Stimulated activated CD4-positive, alpha-beta T cell treated with anti-CD3 and anti-CD28 coated beads, TNF-alpha, amount 100 ng/mL, for 48 hours (primary cell): ENCODE measurements at places on chromosomes 2 and 18.

- DNase-seq: no peak
Observed at GRCh38 chr2:138504546-138505235, 3.1 kb downstream of the SPOPL start.

DNA sequence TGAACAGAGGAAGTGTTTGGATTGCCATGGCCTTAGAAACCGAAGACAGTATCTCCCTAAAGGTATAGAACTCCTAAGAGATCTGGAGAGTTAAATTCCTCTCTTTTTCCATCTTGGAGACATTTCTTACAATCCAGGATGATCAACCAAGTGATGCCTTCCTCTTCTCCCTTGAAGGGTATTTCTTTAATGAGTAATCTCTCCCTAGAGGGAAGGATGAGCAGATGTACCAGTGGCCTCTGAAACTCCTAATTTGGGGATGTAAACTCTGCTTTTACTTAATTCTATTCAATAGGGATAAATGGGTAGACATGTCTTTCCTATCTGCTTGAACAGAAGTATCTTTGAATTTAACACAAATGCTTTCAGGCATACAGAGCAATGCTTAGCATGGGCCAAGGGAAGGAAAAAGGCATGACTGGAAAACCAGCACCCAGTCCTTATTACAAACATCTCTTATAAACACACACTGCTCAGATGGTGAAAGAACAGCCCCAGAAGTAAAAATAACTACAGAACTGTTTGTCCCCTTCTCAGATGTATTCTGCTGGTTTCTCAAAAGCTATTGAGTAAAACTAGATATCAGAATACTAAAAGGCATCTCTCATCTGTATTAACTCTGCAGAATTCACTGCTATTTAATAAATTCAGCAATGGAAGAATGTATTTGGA lies 4.7 kb upstream of the THNSL2 start:
- DNase-seq: no peak

- DNase-seq: no peak
Observed at GRCh38 chr2:203709416-203710040, 3.1 kb downstream of the CD28 start.

DNA sequence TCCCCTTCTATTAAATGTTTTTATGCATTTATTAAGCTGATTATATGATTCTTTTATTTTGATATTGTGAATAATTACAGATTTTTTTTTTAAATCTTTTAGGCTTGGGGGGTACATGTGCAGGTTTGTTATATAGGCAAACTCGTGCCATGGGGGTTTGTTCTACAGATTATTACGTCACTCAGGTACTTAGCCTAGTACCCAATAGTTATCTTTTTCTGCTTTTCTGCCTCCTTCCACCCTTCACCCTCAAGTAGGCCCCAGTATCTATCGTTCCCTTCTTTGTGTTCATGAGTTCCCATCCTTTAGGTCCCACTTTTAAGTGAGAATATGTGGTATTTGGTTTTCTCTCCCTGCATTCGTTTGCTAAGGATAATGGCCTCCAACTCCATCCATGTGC lies 92.2 kb upstream of the CWC22 start:
- DNase-seq: no peak

- no peak for DNase-seq
Observed at GRCh38 chr2:47295981-47296635, 106.8 kb upstream of the MSH2 start.

DNA sequence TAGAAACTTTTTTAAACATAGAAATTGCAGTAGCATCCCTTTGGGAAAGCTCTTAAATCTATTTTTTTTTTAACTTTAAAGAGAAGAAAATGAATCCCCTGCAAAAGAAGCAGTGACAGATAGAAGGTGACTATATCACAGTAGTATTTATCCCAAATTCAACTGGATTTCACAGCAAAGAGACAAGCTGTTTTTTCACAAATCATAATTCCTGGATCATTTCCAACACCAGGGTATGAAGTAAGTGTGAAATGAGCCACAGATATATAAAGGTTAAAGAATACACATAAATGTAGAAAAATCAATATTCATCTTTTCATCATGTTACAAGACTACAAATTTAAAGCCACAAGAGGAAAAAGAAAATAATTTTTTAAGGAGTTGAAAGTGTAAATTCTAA lies 1404.9 kb upstream of the NXPH2 start:
- no peak for DNase-seq

DNA sequence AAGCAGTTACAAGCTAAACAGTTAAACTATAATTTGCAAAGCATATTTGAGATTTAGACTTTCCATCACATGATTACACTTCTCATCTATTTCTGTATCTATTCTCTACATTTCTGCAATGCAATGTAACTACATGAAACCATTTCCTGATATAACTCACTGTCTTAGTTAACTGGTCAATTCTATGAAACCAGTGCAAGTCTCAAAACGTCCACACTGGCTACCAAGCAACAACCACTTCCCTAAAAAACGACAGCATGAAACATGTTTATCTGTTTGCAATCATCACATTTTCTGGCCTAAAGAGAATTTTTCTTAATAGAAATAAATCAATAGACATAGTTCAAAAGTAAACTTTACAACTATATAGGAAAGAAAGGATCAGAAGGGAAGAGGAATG lies 17.4 kb downstream of the FECH start:
- no peak for DNase-seq

DNA sequence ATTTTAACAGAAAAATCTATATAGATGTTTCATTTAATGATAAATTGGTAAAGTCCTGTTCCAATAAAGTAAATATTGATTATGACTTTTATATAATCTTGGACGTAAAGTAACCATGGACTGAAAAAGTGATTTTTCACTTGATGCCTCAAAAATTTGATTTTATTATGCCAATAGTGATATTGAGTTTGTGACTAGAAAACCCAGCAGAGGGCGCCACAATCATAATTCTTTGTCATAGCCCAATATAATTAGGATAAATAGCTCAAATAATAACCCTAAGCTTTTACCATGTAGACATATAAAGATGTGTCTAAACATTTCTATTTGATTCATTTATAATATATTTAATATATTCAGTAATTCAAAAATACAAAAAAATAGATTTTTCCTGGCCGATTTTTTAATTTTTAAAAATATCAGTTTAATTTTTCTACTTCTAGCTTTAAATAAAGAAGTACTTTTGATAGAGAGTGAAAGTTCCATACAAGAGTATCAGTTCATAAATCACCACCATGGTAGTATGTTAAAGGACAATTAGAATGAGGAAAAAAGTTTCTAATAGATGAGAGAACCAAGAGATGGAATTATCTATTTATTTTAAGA lies 30.7 kb downstream of the CAMKMT start:
- peak; percentile 30 for DNase-seq

DNA sequence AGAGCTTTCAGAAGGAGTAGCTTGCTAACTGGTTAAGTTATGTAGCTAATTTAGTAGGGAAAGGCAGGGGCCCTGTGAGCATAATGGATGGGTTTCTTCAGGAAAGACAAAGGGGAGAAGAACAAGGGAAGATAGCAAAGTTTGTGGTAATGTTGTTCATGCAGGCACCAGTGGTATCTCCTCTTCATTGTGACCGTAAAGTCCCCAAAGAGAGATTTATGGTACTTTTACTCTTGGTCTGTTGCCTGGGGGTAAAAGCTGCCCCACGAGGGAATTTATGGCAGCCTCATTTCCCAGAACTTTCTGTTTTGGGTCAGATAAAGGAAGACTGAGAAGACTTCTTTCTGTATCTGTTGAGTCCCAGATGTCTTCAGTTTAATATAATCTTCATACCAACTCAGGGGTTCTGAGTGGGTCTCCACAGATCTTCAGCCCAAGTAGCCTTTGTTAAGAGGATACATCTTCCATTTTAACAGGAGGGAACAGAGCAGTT lies 27.5 kb downstream of the MALT1 start:
- DNase-seq: no peak

- peak; percentile 47 for DNase-seq
Observed at GRCh38 chr18:46250084-46250811, 146.1 kb downstream of the HAUS1 start.

DNA sequence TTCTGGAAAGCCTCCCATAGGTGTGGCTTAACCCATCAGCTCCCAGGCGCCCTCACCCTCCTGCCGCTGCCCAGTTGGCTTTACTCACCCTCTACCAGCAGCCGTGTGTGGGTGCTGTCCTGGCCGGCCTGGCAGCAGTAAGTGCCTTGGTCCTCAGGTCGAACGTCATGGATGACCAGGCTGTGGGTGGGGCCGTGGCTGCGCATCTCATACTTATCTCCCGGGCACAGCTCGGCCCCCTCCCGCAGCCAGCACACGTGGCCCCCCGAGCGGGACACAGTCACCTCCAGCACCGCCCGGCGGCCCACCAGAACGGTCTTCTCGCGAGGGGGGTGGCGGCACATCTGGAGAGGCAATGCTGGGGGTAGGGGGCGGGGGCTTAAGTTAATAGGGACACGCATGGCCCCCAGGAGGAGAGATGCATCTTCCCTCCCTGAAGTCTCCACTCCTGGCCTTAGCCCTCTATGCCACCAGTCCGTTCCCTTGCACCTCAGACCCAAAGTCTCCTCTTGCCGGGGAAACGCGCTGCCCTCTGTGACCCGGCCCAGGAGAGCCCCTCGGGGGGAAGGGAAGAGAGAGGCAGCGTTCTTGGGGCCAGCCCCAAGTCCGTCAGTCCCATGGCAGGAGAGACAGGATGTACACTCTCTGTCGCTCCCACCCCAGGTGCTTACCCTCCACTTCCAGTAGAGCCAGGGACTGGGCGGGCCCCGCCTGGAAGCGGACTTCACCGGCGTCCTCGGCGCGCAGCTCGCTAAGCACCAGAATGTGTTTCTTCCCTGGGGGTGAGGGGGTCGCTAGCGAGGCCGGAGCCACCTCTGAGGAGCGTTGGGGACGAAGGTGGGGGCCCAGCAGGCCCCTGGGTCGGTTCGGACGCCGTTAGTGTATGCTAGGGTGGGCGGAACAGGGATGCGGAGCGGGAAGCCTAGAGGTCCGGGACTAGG lies 7.9 kb downstream of the TMEM198 start:
- DNase-seq: no peak

DNA sequence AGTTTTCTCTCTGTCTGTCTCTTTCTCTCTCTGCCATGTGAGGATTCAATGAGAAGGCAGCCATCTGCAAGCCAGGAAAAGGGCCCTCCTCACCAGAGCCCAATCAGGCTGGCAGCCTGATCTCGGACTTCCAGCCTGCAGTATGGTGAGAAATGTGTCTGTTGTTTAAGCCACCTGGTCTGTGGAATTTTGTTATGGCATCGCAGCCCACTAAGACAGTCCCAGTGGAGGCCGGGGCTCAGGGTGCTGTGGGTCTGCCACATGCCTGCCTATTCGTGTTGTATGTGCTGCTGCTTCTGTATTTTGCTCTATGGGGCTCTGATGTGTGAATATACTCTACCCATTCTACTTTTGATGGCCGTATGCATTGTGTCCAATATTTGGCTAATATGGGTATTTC lies 139.0 kb upstream of the HS6ST1 start:
- DNase-seq: no peak

GRCh38 chr18:35786365-35787042 lies 186.0 kb upstream of the RMP24 start:
- DNase-seq: no peak

DNA sequence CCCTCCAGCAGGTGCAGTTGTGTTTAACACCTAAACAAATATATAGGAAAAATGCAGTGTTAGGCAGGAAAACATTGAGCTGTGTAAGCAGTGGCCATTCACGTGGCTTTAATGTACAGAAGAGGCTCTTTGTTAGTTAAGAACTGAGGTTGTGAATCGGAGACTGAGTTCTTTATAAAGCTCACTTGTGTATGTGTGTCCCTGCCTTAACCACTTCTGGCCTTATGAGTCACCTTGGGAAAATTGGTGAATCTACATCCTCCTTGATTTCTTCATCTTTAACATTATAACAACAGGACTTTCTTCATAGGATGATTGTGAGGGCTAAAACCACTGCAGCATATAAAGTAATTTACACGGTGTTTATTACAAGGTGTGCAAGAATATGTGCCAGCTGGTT lies 188.4 kb upstream of the TPO start:
- DNase-seq: no peak

DNA sequence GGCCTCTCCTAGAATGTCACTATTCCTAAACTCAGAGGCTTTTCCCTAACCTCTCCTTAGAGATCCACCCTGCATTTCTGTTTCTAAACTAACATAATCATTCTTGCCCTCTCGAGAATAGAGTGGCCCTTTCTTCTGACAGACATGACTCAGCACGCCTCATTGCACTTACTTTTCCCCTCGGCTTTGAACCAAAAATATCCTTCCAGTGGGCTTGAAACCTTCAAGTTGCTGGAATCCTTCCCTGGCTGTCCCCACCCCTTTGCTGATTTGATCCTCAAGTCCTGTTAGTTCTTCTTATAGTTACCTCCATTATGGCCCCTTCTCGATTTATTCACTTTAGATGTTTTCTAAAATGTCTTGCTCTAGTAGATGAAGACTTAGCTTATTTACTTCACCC lies 158.0 kb downstream of the LTBP1 start:
- no peak for DNase-seq

DNA sequence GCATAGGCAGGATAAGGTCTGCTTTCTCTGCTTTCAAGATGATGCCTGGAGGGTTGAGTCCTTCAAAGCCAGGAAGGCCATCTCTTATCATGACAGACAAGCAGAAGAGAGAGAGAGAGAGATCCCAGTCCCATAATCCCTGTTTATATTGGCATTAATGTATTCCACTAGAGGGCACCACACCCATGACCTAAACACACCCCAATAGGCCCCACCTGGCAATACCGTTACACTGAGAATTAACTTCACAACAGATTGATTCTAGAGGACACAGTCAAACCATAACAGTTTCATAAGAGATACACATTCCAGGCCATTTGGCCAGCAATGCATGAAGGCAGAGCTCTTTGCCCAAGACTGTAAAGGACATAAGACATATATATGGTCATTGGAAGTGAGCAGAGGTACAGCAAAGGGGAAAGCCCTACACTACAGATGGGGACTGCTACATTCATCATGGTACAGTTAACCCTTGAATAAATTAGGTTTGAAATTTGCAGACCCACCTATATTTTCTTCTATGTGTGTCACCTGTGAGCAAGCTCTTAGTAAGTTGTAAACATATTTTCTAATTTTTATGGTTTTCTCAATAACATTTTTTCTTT lies 1516.1 kb downstream of the RPIA start:
- no peak for DNase-seq

DNA sequence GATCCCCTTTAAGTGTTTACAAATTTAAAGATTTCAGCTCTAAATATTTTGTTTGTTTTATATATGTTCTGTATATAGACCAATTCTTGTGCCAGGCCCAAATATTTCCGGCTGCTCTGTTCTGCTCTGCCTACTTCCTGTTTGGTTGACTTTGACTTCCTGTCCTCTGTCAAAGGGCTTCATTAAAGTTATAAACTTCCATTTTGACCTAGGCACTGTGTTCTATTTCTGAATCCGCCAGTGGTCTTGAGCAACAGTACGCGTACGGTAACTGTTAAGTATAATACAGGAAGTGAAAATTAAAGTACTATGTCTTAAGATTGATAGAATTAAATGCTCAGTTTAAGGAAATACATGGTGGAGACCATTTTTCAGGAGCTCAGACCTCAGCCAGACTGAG lies 13.5 kb upstream of the REL start:
- no peak for DNase-seq
